8988T (cell line): ENCODE measurements at places on chromosomes 11 and 22.

DNA sequence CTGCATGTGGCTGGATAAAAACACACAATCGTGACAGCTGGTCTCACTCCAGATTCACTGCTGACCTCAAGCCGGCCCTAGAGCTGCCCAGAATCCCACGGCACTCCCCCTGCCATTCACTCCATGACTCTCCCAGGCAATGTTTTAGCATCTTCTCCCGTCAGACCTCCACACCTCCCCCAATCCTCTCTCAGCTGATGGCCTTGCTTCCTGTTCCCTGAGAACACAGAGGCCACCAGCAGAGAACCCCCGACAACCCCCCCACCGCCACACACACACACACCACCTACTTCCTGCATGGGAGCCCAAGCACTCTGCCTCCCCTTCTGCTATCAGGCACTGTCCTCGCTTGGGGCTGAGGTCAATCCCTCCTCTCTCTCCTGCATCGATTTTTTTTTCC is 9.3 kb downstream of the TNKS1BP1 start:
- DNase-seq: no peak

- DNase-seq: no peak
Measured at GRCh38 chr22:24526191-24526590, 28.7 kb downstream of the GUCD1 start.

- DNase-seq: no peak
Measured at GRCh38 chr22:47207846-47208554, 445.6 kb downstream of the TBC1D22A start.

- no peak for DNase-seq
Measured at GRCh38 chr22:32476281-32477195, 1.9 kb downstream of the FBXO7 start.

- DNase-seq: no peak
Measured at GRCh38 chr22:17944256-17944655, 80.1 kb downstream of the MICAL3 start.

- DNase-seq: no peak
Measured at GRCh38 chr22:32583921-32584335, 109.3 kb downstream of the FBXO7 start.
